ENCODE measurements at places on chromosomes 16 and 17.

- DNase-seq = no peak
Observed at GRCh38 chr17:64133546-64134215, 3.7 kb upstream of the ERN1 start.

- no peak for DNase-seq
Observed at GRCh38 chr17:9218064-9218635, 196.8 kb downstream of the NTN1 start.

- DNase-seq = no peak
Observed at GRCh38 chr17:285751-286422, 66.7 kb downstream of the RPH3AL start.

GRCh38 chr16:3170440-3171180 is 17.4 kb upstream of the OR1F1 start:
- DNase-seq = no peak

- no peak for DNase-seq
Observed at GRCh38 chr17:5583426-5584382, 605 bp downstream of the NLRP1 start.

- no peak for DNase-seq
Observed at GRCh38 chr16:89413811-89414585, 76.4 kb downstream of the ANKRD11 start.

DNA sequence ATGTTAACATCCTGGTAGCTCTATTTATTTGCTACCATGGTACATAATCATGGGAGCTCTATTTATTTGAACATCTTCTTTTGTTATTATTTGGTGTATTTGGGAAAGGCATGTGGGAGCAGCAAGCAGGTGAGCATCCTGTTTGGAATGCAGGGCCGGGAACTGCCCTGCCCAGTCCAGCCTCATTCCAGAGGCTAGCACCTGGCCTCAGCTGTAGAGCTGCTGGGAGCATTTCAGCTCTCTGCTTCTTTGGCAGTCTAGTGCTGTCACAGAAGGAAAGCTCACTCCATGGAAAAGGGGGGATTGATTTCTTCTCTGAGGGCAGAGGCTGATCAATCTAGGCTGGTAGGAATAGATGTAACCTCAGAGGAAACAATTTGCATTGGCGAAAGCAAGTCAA is 112.5 kb downstream of the WWOX start:
- DNase-seq = no peak
